ENCODE measurements at places on chromosomes 3 and 15.

GRCh38 chr15:38991701-38992100 lies 427.1 kb upstream of the RASGRP1 start:
- no peak for DNase-seq

DNA sequence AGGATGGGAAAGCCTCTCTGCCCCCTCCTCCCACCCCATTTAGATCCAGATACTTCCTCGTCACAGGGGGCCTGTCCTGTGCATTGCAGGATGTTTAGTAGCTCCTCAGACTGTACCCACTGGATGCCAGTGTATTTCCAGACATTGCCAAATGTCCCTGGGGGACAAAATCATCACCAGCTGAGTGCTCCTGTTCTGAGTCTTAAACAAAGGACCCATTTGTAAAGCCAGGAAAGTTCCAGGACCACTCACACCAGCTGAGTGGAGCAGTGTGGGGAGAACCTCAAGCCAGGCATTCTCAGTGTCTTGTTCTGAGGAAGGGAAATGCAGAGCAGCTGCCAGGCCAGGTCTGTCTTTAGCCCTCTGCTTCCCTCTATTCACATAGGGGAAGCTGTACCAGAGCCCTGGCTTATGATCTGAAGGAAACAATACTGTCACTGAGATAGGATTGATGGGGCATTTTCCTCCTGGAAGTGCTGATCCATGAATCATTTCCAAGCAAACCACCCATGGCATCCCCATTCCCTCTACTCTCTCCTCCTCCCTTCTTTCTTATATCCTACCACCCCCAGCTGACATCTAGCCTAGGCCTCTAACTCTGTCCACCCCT lies 67.4 kb upstream of the MEX3B start:
- no peak for DNase-seq

GRCh38 chr15:101499863-101500713 lies 10.6 kb upstream of the PCSK6 start:
- no peak for DNase-seq

GRCh38 chr3:48345946-48346572 lies 12.6 kb upstream of the SPINK8 start:
- DNase-seq: no peak

DNA sequence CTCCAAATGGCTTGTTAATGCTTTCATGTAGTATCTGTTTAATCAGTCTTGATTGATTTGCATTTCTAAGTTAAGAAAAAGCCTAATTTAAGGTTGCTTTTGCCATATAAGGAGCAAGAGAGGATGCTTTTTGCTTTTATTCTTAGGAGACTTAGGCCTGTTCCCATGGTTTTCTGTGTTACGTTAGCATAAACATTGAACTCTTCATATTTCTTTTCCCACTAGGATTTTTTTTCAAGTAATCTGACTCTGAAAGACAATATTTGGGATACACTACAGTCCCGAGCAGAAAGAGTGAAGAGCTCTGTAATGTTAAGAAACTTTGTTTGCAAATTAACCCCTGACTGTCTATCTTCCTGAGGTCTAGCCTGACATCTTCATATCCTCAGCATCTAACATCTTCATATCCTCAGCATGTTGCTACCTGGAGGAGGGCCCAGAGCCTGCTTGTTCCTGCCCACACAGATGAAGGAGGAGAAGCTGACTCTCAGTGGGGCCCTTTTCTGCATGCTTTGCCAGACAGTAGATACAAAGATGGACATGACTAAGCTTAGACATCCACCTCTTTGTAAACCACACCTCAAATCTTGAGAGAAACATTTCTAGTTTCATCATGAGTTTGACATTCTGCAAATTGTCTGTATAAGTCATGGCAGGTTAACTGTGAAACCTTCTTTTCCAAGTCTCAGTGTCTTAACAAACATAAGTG lies 86.2 kb upstream of the COL6A5 start:
- no peak for DNase-seq

DNA sequence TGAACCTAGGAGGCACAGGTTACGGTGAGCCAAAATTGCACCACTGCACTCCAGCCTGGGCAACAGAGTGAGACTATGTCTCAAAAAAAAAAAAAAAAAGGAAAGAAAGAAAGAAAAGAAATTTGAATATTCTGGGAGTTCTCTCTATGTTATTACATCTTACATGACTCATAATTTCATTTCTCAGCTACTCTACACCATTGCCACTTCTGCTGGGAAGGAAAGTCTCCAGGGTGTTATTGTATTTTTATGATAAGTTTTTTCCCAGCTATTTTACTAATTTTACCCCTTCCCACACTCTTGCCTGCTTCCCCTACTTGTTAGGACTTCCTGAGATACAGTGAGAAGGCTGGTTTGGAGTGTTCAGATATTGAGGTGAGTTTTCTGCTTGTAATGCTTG lies 69.7 kb upstream of the UMPS start:
- no peak for DNase-seq
